ENCODE measurements at places on chromosomes 3 and 15. TPM values are rescaled to one million over a fixed set of nuclear protein-coding genes. Genes with fewer than 3 reads are reported as not detected.

Gene TGM4
- total RNA-seq: not detected

Gene MYZAP
- under 0.01 TPM for total RNA-seq

Gene VWA5B2
- not detected for total RNA-seq

Gene LINGO1
- total RNA-seq: not detected

Gene PLS1
- 2.7 TPM for total RNA-seq

Gene MYLK
- 238 TPM for total RNA-seq

Gene GATA2
- 1.5 TPM for total RNA-seq

Gene POPDC2
- 0.59 TPM for total RNA-seq

Gene FRMD5
- 16.5 TPM for total RNA-seq

Gene MED12L
- 0.89 TPM for total RNA-seq

Gene PPM1L
- total RNA-seq: 0.89 TPM

Gene EPHB1
- 1.8 TPM for total RNA-seq

Gene MESD
- total RNA-seq: 24.9 TPM

Gene SPTBN5
- 1.8 TPM for total RNA-seq

Gene CLDN1
- total RNA-seq: 10.4 TPM

Gene CLRN1
- not detected for total RNA-seq

Gene MORC1
- not detected for total RNA-seq

Gene ACTC1
- total RNA-seq: not detected

Gene A4GNT
- not detected for total RNA-seq

Gene IQCF5
- total RNA-seq: not detected

Gene FBXW12
- total RNA-seq: not detected

Gene CCDC39
- total RNA-seq: not detected

Gene NME9
- not detected for total RNA-seq

Gene GASK1A
- total RNA-seq: 1.5 TPM

Gene RIOX2
- total RNA-seq: 25.5 TPM

Gene CHRNA5
- total RNA-seq: 0.59 TPM

Data from smooth muscle cell of the umbilical artery (primary cell).